ENCODE measurements at places on chromosomes 2 and 18.

DNA sequence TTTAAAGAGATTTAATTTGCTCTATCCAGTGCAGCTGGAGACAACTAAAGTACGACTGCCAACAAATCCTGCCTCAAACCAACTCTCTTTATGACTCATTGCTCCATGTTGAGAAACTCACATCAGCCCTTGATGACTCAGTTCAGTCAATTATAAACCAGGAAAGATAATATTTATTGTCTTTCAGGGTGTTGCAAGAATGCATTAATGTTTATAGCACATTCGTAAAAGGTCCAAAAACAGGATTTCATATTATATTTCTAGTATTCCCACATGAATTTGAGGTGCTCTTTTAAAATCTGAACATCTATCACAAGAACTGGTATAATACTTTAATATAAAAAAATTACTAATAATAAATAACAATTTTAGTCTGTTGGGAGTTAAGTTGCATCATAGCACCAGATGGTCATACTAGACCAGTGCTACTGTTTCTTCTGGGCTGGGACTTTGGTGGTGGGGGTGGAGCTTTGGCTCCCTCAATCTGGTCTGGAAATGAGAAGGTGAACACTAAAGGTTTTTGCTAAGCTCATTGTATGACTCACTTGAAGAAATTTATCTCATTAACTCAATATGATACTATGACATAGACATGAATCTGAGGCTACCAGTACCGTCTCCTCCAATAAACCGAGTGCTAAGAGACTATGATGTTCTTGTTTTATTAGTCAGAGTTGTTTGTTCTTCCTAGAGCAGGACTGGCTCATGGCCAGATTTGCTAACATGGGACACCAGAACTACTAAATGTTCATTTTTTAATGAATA is 26.6 kb upstream of the MAP3K20 start:
- peak; percentile 99 for DNase-seq

GRCh38 chr18:39960550-39960949 is 1994.5 kb upstream of the PIK3C3 start:
- DNase-seq: peak; percentile 82

GRCh38 chr18:51342815-51343214 is 145.3 kb upstream of the MEX3C start:
- DNase-seq: peak; percentile 79

- DNase-seq: no peak
These were observed 114.1 kb downstream of the NDUFA10 start for GRCh38 chr2:239910851-239911640.

DNA sequence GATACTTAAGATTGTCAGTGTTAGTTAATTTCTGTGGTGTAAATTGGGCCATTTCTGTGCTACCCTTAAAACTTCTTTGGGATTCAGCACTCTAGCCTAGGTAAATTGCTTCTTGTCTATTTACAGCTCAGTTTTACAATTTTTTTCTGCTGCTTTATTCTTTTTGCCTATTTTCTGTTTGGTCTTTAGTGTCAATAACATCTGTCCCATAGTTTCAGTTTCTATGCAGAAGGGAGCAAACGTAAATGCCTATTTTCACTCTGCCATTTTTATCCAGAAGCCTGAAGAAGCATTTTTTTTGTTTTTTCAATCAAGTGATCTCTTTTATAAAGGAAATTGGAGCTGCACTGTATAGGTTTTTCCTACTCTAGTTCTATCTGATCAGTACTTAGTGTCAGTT is 564.9 kb upstream of the MEX3C start:
- DNase-seq: no peak

GRCh38 chr2:20552847-20553246 is 98.1 kb downstream of the HS1BP3 start:
- no peak for DNase-seq

GRCh38 chr2:44242904-44243303 is 32.4 kb upstream of the SLC3A1 start:
- DNase-seq: no peak

- no peak for DNase-seq
These were observed 135.0 kb downstream of the EPHA4 start for GRCh38 chr2:221437056-221437455.

DNA sequence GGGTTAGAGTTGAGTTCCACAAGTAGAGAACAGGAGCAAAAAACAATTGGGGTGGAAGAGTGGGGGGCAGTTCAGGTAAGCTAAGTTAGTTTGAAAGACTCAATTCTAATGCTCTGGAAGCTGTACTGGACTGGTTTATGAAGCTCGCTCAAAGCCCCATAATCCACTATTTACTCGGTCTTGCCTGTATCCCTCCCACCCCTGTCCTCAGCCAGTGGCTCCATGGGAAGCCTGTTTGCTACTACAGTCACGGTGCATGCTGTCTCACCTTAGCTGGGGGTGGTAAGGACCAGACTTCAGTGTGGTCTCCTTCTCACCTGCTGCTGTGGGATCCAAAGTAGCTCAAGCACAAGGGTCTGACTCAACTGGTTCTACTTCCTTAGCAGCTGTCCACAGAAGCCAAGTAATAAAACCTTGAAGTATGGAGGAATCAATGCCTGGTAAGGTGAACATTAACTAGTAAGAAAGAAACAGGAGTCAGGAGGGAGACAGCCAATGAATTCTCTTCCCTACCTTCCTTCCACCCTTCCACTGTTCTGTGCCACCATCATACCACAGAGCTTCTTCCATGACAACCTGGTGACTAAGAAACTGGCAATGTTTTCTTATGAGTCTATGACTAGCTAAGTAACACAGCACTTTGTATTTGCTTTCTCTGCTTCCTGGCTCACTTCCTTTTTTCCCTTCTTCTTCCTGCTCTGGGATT is 230.8 kb downstream of the SRBD1 start:
- peak; percentile 99 for DNase-seq

GRCh38 chr2:205745661-205746419 is 63.5 kb downstream of the NRP2 start:
- no peak for DNase-seq

DNA sequence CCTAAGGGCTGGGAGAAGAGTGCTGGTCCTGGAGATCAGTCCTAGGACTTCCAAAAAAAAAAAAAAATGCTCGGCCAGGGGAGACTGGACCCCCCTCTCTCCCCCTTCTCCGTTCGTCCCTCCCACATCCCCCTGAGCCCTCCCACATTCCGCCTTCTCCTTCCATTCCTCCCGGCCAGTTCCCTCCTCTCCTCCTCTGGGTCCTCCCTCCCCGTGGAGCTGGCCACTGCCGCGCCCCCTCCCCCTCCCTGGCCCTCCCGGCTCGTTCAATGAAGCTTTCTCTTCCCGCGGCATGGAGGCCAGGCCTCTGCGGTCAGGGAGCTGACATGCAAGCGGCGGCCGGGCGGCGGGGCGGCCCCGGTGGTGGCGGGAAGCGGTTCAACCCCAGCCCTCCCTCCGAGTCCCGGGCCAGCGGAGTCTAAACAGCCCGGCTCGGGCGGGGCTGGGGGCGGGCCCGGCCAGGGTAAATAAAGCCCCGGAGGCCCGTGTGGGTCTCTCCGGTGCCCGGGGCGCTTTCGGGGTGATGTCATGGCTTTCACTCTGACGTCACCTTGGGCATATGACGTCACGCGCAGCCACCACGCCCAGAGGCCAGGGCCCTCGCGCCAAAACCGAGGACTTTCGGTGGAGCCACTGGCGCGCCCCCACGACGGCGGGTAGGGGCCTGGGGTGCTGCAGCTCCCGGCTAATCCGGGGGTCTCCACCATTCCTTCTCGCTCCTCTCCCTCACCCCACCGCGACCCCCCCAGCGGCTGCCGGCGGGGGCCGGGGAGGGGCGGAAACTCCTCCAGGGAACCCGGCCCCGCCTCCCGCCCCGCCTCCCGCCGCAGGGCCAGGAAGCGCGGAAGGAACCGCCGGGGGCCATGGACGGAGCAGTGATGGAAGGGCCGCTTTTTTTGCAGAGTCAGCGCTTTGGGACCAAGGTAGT is at the start of the genes DOK1 and LOXL3:
Gene DOK1, plus strand, starts transcription at position 829 of the 928 bp plus-strand sequence. Its CDS starts 35 bp downstream, at position 864.
Gene LOXL3, minus strand, starts transcription at position 51 of the 928 bp plus-strand sequence. CDS start 1,308 bp downstream, outside the sequence.
- DNase-seq: peak; percentile 81

DNA sequence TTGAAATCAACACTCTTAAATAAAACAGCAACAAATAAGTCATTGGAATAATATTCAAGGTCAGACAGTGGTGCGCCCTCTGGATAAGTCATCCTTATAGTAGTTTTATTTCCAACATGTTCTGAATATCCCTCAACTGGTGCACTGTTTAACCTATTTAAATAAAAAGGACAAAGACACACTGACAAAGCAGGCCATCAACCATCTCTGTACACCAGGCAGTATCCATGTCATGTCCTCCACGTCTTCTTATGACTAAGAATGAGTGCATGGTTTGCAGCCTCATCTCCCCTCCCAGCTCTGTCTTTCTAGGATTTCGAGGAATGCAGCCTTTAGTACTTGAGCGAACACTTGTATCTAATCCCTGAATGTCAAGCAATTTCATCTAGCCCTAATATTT is 42.4 kb downstream of the ST3GAL5 start:
- peak; percentile 39 for DNase-seq

GRCh38 chr2:204441316-204441715 is 104.0 kb upstream of the PARD3B start:
- peak; percentile 78 for DNase-seq

GRCh38 chr2:161315380-161315779 is 7.2 kb downstream of the PSMD14 start:
- DNase-seq: no peak

- DNase-seq: no peak
These were observed 47.4 kb upstream of the KIDINS220 start for GRCh38 chr2:8884812-8885211.

- no peak for DNase-seq
These were observed 216.4 kb downstream of the GCA start for GRCh38 chr2:162560291-162560690.

DNA sequence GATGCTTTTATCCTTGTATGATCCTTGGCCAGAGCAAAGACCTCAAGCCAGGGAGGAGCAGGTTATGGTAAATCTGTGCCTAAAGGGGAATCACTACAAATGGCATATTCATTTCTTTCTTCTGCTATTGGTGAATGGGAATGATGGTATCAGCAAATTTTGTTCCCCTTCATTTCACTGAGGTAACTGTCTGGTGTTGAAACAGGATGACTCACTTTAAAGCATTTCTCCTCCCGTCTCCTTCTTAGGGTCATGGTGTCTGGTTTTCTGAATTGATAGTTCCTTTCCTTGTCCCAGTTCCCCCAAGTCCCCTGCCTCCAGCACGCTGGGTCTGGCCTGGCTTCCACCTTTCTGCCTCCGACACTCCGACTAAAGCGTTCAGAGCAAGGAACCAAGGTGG is 109.2 kb downstream of the MREG start:
- peak; percentile 90 for DNase-seq

- DNase-seq: no peak
These were observed 97.3 kb downstream of the SH3BP4 start for GRCh38 chr2:235049069-235049468.

DNA sequence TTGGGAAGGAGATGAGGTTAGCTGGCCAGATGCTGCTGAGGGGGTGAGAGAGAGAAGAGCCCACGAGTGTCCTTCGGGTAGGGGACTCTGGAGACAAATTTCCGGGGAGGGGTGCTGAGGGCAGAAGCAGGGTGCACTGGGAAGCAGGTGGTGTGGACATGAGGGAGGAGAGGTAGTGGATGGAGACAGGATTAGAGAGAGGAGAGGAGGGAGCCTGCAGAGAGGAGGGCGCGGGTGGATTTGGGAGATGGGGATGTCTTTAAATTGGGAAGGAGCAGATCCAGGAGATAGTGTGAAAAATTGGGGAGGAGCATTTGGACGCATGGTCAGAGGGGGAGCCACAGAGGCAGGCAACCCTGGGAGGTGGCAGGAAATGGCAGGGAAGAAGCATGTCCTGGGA is 154.7 kb downstream of the DYSF start:
- DNase-seq: no peak

DNA sequence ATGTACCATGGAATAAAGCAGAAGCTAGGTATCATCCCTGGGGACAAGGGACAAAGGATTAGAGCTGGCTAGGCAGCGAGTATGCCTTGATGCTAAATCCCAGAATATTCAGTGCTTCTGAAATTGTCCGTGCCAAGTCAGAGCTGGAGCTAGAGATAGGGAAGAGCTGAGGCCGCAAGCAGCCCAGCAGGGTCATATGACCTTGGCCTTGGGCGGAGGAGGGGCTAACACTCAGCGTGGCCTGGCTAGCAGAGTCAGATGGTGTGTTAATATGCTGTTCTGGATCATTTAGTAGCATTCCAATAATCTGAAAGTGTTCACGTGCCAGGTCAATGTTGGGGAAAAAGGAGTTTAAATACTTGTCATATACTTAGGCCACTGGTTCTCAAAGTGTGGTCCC is 374.8 kb downstream of the CLIP4 start:
- no peak for DNase-seq

- peak; percentile 70 for DNase-seq
These were observed 51.1 kb downstream of the LPIN2 start for GRCh38 chr18:2961821-2962220.

- no peak for DNase-seq
These were observed 19.6 kb upstream of the MC5R start for GRCh38 chr18:13804305-13804704.

DNA sequence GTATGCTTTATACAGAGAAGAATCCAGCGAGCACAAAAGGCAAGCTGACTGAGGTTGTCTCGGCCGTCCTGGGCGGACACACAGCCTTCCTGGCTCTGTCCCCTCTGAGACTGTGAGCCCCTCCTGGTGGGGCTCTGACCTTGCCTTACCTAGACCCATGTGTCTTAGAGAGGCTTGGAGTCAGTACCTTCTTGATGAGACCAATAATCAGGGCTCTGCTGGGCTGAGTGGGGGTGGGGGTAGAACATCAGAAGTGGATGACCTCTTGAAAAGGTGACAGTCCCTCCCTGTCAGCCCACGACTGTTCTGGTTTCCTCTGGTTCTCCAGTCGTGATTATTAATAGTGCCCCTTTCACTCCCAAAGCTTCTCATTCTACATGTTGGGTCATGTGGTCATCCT is 31.2 kb downstream of the TWIST2 start:
- no peak for DNase-seq

- DNase-seq: no peak
These were observed 286.0 kb downstream of the ZEB2 start for GRCh38 chr2:144233733-144234541.

DNA sequence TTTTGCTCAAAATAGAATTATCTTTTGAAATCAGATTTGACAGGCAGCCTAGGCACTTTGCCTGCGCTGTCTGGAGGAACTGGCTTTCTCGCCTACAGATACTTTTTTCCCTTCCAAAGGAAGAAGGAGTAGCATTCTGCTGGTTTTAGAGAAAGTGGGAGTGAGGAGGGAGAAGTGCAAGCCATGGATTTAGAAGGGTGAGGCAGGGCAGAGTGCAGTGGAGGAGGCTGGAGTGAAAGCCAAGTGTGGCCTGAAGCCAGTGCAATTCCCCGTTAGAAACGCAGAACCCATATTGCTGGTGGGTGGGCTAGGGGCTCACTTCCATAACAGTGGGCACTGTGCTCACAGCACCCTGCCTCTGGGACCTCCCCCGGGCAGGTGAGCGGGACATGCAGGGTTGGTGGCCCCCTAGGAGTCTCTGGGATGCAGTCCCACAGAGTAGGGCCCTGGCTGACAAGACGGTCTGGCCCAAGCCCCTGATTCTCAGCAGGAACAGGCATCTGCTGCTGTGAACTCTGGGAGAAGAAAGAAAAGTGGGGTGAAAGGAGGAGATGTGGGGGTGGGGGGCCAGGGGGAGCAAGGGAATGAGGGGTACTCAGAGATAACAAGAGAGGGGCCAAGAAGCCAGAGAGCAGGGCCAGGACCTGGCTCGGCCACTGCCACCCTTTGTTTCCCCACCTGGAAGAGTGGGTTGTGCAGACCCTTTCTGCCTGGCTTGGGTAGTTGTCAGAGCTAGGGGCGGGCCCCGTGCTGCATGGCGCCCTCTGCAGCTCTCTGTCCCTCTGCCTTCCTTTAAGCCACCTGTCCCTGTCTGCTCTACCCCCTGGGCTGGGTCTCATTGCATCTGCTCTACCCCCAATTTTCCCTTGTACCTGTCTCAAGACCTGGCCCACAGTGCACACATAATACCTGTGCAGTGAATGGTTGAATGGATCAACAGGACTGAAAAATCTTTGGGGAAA is 273.5 kb upstream of the HS6ST1 start:
- no peak for DNase-seq

GRCh38 chr2:190583507-190584337 is 49.2 kb upstream of the NEMP2 start:
- no peak for DNase-seq
